ENCODE measurements at places on chromosomes 6 and 20.

GRCh38 chr20:13868331-13868730 is 83.5 kb downstream of the NDUFAF5 start:
- DNase-seq: no peak

- no peak for DNase-seq
Observed at GRCh38 chr20:20188647-20189046, 136.3 kb downstream of the CFAP61 start.

GRCh38 chr20:44948513-44948912 is 11.7 kb downstream of the TOMM34 start:
- no peak for DNase-seq

DNA sequence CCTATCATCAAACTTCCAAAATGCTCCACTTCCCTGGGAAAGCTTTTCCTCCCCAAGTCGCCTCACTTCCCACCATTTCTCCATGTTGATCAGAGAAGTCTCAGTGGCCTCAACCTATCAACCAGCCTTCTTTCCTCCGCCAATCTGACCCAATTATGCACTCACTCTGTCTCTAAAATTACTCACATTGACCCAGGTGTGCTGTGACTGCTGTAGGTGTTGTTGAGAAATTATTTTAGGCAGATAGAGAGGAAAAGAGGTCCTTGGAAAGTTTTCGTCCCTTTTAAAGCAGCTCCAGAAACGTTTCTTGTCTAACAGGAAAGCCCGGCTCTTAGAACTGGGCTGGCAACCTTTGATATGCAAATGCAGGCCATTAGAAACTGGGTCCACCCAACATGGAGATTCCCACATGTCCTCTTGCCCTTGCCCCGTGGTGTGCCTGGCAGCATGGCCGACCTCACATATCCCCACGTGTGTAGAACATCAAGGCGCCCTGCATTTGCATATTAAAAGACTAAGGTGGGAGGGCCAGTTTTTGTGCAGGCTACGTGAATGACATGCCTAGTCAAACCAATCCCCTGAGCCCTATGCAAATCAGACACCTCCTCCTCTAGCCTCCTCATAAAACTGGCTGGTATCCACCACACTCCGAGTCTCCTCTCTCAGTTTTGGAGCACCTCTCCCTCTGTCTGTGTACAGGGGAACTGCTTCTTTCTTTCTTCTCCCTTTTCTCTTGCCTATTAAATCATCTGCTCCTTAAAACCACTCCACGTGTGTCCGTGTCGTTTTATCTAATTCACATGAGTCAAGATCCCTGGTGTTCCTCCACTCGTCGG is 12.9 kb downstream of the IPCEF1 start:
- peak; percentile 95 for DNase-seq

- no peak for DNase-seq
Observed at GRCh38 chr6:78670802-78671201, 196.5 kb upstream of the IRAK1BP1 start.

GRCh38 chr6:151089978-151090377 is 149.8 kb upstream of the AKAP12 start:
- no peak for DNase-seq

DNA sequence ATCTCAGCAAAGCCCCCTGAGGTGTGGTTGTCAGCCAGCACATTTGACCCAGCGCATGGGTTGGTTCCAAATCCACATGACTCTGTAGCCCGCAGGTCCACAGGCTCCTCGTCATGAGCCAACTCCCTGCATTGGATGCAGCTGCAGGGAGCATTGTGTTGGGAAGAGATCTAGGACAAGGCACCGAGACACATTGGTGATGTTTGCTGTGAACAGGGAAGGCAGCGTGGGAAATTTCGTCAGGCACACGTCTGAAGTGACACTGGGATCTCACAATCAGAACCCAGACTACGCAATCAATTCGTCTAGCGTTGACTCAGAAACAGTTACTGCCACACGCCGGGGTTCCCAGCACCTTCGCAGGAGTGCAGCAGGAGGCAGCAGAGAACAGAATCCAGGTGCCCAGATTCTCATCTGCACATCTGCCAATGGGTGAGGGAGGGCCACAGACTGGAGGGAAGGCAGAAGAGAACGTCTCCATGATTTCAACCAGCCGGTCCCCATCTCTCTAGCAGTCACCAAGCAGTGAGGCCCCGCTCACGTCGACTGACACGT is 177.0 kb downstream of the TTLL2 start:
- no peak for DNase-seq

- DNase-seq: no peak
Observed at GRCh38 chr6:40439026-40439800, 148.0 kb downstream of the LRFN2 start.

DNA sequence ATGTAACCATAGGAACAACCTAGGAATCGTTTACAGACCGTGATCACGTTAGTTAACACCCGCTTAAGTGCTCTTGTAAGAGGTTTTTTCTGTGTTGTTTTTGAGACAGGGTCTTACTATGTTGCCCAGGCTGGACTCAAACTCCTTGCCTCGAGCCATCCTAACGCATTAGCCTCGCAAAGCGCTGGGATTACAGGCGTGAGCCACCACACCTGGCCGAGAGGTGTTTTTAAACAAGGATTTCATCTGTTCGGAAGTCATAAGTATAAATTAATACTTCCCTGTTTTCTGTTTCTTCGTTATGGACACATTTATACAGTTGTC is 727 bp downstream of the MRS2 start:
- DNase-seq: peak; percentile 54

- no peak for DNase-seq
Observed at GRCh38 chr20:18001131-18001921, 32.5 kb downstream of the MGME1 start.

- no peak for DNase-seq
Observed at GRCh38 chr6:44254191-44255104, 2.9 kb downstream of the SLC35B2 start.

Data from NCI-H2029 (cell line).